ENCODE measurements at places on chromosomes 16 and 17. TPM values are rescaled to one million over a fixed set of nuclear protein-coding genes. Genes with fewer than 3 reads are reported as not detected.

DNA sequence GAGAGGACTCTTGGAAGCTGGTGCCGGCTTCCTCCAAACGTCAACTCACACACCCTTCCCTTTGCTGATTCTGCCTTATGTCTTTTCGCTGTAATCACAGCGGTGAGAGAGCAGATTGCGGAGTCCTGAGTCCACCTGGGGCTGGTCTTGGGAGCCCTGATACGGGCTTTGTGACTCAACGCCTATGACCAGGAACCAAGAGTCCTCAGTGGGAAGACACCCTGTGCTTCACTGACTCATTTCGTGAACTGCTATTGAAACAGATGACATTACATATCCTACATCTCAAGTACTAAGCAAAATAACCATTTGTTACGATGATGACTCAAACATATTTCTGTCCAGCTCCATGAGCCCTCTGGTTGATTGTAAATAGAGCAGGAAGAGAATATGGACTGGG, 90.7 kb upstream of the CREBBP start:
- no peak for DNase-seq

- DNase-seq, result no peak
Measured at GRCh38 chr16:57866529-57866918, 64.2 kb upstream of the KIFC3 start.

GRCh38 chr16:49592546-49593423, 219.2 kb downstream of the C16orf78 start:
- peak; percentile 46 for DNase-seq

DNA sequence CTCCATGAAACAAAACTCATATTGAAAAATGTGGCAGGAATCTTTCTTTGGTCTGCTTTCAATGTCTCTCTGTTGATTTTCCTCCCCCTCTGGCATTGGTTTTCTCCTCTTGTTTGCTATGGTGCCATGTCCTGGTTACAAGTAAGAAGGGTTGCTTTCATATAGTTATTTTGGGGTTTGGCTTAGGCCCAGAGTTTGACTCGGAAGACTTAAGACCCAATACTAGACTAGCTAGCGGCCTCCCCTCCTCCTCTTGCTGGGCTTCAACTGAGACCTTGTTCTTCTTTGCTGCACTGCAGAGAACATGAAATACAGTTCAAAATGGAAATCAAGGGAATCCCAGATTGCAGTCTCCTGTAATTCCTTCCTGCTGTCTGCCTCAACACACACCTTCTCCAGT, 30.0 kb upstream of the CLEC18A start:
- DNase-seq, result peak; percentile 67

GRCh38 chr17:42329025-42329976, 41.0 kb downstream of the STAT5A start:
- DNase-seq, result peak; percentile 93

DNA sequence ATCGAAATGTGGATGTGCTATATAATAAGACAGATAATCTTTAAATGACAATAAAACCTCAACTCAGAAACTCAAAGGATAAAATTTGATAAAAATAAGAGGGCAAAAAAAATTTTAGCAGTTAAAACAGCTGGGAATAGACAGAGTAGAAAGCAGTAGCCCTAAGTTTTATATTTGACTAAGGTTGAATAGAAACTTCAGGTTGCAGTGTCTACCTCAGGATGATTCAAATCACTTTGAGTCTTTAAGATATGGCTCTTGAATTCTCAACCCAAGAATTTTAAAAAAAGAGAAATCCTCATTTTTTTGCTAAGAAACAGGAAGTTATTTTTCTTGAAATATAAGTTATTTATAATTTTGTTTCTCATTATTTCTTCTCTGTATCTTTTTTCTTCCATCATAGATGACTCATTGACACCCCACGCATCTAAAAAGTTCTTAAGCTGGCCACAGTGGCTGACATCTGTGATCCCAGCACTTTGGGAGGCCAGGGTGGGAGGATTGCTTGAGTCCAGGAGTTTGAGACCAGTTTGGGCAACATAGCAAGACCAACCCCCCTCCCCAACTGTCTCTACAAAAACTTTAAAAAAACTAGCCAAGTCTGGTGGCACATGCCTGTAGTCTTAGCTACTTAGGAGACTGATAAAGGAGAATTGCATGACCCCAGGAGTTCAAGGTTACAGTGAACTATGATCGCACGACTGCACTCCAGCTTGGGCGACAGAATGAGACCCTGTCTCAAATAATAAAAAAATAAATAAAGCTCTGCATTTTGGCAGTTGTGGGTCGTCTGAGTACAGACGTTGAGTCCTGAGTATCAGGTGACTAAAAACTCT, 23.9 kb downstream of the NFAT5 start:
- no peak for DNase-seq

- DNase-seq, result no peak
Measured at GRCh38 chr16:12703935-12704334, 99.8 kb downstream of the CPPED1 start.

DNA sequence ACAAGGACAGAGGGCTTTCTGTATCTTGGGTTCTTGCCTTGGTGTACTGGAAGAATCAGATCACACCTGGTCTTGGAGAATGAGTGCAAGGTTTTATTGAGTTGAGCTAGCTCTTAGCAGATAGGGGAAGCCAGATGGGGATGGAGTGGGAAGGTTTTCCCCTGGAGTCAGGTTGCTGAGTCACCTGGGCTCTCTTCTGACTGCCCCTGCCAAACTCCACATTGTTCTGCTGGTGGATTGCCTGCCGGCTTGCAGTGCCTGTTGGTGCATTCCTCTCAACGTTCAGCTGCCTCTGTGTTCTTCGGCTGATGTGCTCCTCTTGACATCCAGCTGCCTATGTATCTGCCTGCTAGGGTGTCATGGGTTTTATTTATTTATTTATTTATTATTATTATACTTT, 1431.1 kb downstream of the CDH8 start:
- no peak for DNase-seq

- DNase-seq, result no peak
Measured at GRCh38 chr17:33288954-33289353, 4.1 kb downstream of the ASIC2 start.

GRCh38 chr17:33701910-33702309, 408.8 kb upstream of the ASIC2 start:
- no peak for DNase-seq

DNA sequence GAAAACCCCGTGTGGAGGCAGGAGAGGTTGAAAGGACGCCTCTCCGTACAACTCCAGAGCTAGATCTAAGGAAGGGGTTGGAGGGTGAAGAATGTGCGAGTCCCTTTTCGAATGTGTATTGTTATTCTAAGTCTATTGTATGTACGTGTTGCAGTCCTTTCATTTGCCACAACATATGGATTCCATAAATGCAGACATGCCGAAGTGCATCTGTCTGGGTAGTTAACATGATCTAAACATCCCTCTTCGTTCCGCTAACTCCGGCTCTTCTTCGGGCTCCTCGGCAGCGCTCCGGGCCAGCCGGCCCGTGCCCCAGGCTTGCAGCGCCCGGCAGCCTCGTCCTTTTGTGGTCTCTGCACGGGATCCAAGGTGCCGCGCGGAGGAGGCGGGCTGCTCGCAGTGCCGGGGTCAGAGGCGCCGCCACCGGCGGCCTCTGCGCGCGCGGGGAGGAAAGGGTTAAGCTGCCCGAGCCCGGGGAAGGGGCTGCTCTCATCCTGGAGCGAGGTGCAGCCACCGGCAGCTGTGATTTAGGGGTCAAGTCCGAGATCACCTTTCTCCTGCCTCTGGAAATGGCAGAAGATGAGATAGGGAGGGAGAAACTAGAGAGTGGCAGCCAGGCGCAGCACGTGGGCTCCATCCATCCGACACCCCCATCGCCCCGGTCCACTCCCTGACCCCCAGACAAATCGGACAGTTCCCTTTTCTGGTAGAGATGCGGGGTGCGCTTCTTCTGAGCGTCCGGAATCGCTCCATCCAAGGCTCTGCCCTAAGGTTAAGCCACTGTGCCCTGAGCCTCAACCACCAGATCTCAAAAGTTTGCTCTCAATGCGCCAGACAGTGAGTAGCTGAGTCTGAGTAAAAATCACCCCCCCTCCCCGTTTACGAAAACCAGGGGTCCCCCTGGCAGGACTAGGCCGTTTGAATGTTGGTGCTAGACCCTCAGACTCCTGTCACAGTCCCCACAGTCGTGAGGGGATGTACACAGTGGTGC, 15.1 kb upstream of the ZFHX3 start:
- DNase-seq, result no peak

DNA sequence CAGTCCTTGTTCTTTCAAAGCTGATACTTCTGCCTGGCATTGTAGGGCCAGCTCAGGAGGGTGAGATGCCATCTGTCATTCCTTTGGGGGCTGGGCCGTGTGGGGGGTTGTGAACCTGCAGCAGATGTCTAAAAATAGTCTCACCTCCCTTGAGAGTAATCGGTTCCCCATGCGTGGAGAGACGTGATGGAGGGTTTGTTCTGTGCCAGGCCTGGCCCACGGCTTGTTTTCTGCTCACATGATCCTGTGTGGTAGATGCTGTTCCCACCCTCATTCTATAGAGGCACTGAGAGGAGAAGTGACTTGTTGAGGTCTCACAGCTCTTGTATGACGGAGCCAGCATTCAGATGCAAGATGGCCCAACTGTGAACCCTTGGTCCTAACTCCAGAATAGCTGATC, 4.6 kb downstream of the IRF8 start:
- DNase-seq, result no peak

GRCh38 chr16:14364112-14364385, 266.0 kb downstream of the PARN start:
- no peak for DNase-seq

DNA sequence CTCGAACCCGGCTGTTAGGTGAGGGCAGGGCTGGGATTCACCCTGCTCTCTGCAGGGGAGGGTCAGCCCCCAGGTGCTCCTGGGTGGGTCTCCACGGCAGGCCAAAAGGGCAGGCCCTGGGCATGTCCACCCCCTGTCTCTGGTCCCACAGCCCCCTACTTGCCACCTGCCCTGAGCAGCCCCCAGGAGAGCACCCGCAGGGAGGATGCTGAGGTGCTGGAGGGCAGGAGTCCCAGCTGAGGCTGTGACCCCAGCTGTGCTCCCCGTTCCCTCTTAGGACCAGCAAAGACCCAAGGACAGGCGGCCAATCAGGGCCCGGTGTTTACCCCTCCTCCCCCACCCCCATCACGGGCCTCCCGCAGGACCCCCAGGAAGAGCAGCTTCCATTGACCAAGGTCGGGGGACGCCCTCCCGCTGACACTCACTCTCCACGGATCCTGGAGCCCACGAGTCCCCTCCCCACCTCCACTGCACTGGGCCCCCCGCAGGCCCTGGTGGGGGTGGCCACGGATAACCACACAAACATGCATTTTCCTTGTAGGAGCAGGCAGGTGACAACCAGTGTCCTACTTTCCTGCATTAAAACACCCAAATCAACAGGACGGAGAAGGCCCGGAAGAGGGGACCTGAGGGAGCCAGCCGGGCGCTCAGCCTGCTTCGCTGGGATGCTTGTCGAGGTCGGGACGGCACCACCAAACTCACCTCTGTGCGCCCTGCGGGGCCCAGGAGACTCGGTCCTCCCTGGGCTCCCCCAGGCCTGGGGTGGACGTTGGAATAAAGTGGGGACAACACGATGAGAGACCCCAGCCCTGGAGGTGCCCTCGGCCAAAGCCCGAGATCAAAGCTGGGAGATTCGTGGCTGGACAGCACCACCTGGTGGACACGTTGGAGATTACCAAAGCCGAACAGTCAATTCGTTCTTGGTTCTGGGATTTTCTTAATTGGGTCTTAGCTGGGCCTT, 22.5 kb upstream of the ENPP7 start:
- DNase-seq, result peak; percentile 78

Gene MYH11
- total RNA-seq, result not detected

Gene FNDC8
- not detected for total RNA-seq

Gene RND2
- not detected for total RNA-seq

Gene SKAP1
- total RNA-seq, result not detected

Gene ACD
- total RNA-seq, result 18.3 TPM

Gene NEUROD2
- not detected for total RNA-seq
